ENCODE measurements at places on chromosomes 13 and 19.

DNA sequence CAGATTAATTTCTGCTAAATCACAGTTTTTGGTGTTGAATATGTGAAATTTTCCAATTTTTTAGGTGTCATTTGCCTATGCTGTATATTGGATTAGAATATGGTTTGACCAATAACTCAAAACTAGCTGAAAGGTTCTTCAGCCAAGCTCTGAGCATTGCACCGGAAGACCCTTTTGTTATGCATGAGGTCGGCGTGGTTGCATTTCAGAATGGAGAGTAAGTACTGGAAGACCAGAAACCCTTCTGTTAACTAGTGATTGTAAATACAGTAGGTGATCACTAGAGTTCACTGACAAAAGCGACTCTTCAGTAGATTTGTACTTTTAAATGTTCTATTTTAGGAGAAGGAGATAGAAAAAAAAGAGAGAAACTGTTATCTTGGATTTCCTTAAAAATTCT is 22.3 kb downstream of the CDC16 start:
- DNase-seq: no peak

DNA sequence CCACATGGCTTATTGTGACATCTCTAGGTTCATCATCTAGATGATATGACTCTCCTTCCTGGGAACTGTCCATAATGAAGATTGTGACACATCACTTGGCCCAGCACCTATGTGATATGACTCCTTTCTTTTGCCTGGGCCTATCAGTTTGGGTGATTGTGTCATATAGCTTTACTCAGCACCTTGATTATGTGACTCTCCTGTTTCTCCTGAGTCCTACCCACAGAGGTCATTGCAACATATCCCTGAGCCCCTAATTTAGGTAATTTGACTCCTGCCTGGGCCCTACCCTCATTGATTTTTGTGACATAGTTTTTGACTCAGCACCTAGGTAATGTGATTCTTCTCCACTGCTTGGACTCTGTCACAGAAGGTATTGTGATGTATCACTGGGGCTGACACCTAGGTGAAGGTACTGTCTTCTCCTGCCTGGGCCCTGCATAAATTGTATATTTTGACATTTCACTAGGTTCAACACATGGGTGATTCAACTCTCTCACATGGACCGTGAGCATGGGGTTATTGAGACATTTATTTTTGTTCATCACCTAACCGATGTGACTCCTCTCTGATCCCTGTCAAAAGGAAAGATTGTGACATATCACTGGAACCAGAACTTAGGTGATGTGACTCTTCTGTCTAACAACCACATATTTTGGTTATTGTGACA is 26.2 kb upstream of the ZNF254 start:
- DNase-seq: no peak

- DNase-seq: no peak
Observed at GRCh38 chr13:107842562-107843180, 372.7 kb downstream of the LIG4 start.

DNA sequence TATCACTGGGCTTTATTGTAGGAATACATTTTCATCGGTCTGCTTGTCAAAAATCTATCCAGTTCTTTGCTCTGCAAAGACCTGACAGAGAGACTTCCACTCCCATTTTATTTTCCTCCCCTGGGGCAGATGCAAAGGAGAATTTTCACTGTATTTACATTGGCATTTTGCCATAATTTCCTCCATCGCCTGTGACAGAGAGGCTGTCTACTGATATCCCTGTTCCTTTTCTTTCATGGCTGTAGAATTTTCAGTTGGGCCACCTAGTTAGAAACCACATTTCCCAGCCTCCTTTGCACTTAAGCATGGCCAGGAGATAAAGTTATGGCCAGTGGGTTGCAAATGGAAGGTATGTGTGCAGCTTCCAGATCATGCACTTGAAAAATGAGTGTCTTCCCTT is 89.3 kb downstream of the NUFIP1 start:
- DNase-seq: no peak

GRCh38 chr13:34155931-34156607 is 338.1 kb downstream of the RFC3 start:
- no peak for DNase-seq

- DNase-seq: no peak
Observed at GRCh38 chr13:21965095-21965494, 294.2 kb downstream of the FGF9 start.

GRCh38 chr13:98557937-98558792 is 18.7 kb downstream of the STK24 start:
- DNase-seq: no peak

DNA sequence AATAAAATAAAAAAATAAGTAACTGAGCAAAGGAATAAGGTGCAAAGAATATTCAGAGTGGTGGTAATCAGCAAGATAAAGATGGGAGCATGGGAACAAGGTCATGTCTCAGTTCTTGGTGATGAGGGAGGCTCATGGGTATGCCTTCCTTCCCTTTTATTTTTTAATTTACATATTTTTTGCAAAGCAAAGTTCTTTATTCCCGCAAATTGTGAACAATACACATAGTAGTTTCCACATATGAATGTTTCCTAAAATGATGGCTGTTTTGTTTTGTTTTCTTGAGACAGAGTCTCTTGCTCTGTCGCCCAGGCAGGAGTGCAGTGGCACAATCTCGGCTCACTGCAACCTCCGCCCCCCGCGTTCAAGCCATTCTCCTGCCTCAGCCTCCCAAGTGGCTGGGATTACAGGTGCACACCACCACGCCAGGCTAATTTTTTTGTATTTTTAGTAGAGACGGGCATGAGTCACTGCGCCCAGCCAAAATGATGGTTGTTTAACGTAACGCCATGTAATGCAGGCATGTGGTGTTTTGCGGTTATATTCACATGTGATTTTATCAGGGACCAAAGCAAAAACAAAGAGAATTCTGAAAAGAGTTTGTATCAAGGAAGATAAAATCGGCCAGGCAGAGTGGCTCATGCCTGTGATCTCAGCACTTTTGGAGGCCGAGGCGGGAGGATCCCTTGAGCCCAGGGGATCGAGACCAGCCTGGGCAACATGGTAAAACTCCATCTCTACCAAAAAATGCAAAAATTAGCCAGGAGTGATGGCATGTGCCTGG is 4.5 kb upstream of the ADGRE2 start:
- no peak for DNase-seq

DNA sequence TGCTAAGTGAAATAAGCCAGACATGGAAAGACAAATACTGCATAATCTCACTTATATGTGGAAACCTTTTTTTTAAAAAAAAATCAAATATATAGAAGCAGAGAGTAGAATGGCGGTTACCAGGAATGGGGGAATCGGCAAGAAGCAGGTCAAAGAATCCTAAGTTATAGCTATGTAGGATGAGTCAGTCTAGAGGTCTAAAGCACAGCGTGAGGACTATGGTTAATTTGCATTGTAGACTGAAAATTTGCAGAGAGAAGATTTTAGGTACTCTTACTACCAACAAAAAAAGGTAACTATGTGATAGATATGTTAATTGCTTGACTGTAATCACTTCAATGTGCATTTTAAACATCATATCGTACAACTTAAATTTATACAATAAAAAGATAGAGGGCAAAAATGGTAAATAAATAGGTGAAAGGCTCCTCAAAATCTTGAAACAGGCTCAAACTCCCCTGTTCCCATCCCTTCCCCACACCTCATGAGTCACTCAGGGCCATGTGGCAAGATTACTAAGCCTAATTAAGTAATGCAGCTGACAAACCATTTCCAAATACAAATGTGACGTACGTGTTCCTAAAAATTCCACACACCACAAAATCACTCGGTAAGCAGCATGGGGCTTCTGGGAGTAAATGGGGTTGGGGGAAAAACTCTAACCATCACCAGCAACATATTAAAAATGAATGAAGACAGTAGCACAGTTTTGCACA is 159.0 kb downstream of the USP12 start:
- DNase-seq: peak; percentile 57

DNA sequence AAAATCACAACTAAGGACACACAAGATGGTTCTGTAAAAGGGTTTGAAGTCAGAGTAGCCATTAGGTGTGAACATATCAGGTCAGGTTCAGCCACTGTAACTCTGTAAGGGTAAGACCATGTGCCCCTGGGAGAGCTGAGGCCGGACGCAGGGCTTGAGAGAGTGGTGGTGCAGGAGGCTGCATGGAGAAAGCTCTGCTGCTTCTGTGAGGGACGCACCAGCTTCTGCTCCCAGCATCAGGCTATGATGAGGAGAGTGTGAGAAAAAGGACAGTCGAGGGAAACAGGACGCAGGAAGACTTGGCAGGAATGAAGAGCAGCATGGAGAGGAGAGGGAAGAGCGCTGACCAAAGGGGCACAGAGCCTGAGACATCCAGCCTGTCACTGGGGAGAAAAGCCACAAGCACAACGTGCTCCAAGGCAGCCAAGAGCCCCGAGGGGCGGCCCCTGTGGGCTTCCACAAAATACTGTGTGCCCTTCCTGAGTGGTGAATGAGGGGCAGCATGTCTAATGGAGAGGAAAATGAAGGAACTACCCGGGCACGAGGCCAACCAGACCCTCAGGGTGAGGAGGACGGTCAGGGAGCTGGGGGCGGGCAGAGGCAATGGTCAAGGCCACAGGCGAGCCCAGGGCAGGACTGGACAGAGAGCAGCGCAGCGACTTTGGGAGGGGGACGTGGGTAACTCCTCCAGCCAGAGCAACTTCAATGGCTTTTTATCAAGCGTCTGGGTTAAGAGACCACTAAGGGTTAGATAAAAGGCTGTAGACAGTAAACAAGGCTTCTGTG is 107.7 kb downstream of the COL4A1 start:
- no peak for DNase-seq

DNA sequence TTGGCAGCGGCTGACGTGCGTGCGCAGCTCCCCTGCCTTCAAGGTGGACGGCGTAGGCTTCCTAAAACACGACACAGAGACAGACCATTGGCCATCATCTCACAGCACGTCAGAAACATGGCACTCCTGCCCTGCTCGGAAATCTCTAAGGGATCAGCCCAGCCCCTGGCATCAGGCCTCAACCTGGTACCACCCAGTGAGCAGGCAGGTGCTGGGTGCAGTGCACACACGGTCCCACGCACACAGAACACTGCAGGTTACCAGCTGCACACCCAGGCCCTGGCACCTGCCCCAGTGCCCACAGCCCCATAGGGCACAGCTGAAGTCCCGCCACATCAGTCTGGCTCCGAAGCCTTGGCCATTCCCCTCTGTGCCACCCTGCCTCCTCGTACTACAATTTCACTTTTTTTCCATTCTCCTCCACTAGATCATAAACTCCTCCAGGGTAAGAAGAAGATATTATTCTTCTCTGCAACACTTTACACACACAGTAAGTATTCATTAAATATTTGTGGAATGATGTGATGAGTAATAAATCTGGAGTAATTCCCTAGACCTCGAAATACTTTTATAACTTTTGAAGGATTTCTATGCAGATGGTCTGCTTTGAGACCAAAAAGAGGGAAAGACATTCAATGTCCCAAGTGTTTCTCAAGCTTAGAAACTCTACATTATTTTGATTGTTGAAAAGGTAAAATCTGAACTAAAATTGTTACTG is 156.4 kb downstream of the COL4A1 start:
- peak; percentile 34 for DNase-seq

GRCh38 chr19:4795400-4795799 is 3.9 kb downstream of the FEM1A start:
- DNase-seq: no peak

- DNase-seq: no peak
Observed at GRCh38 chr13:30978981-30979956, 46.8 kb downstream of the TEX26 start.

- DNase-seq: no peak
Observed at GRCh38 chr19:23905771-23906170, 8.9 kb upstream of the ZNF726 start.

GRCh38 chr13:38564256-38565150 is 122.4 kb upstream of the FREM2 start:
- no peak for DNase-seq

- no peak for DNase-seq
Observed at GRCh38 chr19:17121736-17122293, 46.2 kb downstream of the MYO9B start.

DNA sequence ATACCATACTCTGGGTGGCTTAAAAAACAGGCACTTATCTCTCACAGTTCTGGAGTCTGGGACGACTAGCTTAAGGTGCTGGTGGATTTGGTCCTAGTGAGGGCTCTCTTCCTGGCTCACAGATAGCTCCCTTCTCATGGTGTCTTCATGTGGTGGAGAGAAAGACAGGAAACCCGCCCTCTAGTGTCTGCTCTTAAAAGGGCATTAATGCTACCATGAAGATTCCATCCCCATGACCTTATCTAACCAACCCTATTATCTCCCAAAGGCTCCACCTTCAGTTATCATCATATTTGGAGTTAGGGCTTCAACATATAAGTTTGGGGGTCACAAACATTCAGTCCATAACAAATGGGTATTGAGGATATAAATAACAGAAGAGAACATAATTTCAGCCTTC is 139.4 kb downstream of the HS6ST3 start:
- no peak for DNase-seq

DNA sequence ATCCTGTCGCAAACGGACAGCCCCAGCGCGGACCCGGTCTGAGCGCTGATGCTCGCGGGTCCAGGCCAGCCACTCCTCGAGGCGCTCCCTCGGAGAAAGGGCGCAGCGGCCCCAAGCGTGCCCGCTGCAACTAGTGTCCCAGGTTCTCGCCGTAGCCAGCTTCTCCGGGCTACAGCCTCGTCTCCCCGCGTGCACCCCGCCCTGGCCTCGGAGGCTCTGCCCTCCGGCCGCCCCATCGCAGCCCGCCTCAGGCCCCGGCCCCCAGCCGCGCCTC is 487 bp downstream of the FLT1 start:
- DNase-seq: no peak

GRCh38 chr19:55493645-55494171 is 5.5 kb downstream of the SSC5D start:
- no peak for DNase-seq

DNA sequence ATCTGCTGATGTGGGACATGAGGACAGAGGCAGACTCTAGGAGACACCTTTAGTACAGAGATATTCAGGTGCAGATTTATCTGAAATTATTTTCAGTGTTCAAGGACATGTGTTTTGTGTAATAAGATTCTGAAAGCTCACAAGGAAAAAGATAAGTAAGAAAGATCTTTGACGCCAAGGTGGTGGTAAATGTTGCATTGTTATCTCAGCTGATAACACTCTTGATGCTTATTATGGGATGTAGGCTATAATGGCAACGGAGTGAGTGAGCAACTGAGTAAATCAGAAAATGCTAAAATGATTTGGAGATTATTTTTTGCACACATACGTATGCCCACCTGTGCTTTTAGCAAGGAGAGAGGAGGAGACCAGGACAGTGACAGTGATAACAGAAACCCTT is 510.9 kb downstream of the KLF12 start:
- no peak for DNase-seq
